ENCODE measurements at places on chromosomes 4 and X.
A peak's percentile ranks its signal among the peaks of the same experiment; 100 is the strongest.

GRCh38 chr4:142091691-142092182, 455.4 kb downstream of the IL15 start:
- DNase-seq: no peak
- H3K27me3 ChIP-seq: no peaks in the 10 kb centered on the region
- H3K4me1 ChIP-seq: peaks cover 4% of the 10 kb centered on the region
- peaks cover 33% of the 10 kb centered on the region for H3K36me3 ChIP-seq
- no peak overlapping the region for H3K27ac ChIP-seq
- H3K4me3 ChIP-seq: no peak overlapping the region

DNA sequence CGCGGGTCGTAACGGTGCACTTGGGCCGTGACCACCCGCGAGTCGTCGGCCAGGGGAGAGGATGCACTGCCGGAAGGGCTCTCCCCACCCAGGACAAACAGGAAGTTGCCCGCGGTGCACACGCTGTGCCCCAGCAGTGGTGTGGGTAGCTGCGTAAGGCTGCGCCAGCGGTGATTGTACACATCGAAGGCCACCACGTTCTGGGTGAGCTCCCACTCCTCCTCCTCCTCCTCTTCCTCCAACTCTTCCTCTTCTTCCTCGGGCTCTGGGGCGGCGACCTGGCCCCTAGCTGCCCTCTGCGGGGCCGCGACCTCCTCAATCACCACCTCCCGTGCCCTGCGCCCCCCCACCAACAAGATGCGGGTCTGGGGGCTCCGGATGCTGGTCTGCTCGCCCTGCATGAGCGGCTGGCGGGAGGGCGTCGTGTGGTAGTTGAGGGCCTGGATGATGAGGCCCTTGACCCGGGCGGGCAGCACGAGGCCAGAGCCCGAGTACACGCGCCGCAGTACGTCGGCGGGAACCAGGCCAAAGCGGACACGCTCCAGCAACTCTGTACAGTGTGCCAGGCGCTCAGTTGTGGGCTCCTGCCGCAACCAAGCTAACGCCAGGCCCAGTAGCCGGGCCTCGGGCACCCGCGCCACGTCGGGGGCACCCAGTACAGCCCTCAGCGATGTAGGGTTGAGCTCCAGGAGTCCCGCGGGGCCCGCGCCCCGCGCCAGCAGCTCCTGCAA, 1.4 kb downstream of the KLHL34 start:
- H3K27me3 ChIP-seq: peaks cover 8% of the 10 kb centered on the region
- DNase-seq: no peak
- no peaks in the 10 kb centered on the region for H3K36me3 ChIP-seq

DNA sequence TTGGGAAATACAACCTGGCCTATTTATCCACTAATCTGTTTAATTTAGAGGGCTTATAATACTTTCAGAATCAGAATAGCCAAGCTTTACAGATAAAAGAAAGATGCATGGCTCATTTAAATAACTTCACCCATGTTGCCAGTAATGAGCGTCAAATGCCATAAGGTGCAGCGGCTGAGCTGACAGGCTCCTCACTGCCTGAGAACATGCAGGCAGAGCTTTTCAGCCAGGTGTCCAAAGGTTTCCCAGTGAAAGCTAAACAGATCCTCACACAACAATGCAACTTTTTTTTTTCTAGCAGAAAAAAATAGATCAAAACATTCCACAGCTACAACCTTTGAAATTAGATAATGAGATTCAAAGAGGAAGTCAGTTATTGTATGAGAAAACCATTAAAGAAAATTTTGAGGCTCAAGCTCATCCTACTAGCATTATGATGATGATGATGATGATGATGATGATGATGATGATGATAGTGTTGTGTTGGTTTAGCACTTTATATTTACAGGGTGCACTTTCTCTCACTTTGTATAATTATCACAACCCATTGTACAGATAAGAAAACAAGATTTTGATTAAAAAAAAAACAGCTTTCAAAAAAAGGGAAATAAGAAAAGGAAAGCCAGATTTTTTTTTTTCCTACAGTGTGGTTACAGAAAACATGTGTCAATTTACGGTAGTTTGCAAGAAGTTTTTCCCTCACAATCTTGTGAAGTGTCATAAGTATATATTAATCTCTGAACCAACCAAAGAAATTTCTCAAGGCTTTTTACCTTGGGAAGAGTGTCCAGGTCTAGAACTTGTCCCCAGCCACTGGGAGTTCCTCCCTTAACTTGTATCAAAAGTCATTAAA, 12.2 kb upstream of the TNIP3 start:
- H3K27me3 ChIP-seq: peaks cover 38% of the 10 kb centered on the region
- peaks cover 16% of the 10 kb centered on the region for H3K36me3 ChIP-seq
- DNase-seq: no peak
- H3K4me1 ChIP-seq: peaks cover 37% of the 10 kb centered on the region
- H3K4me3 ChIP-seq: no peak overlapping the region

DNA sequence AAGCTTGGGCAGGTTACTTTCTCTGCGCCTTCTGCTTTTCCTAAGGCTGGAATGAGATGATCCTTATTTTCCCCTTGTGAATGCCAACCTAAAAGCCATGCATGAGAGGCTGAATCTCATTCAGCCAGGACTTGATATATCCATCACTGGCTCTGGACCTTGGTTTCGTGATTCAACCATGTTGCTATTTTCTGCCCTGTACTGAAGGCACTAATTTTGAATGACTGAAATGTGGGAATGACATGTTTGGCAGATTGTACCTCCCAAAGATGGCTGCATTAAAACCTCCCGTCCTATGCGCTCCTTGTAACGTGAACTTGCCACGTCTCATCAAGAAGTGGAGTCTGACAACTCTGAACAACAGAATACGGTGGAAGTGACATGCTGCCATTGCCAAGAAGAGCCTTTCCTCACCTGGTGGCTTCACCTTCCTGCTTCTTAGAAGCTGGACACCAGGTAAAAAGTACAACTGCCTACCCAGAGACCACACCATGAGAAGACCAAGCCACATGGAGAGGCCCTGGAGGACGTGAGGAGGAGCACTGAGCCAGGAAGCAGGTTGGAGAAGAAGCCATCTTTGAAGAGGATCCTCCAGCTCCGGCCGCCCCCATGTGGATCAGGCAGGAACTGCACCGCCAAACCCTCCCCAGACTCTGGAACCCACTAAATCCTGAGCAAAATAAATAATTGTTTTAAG, 174.5 kb downstream of the NSUN7 start:
- peak overlapping the region; percentile 21 for H3K27ac ChIP-seq
- peaks cover 4% of the 10 kb centered on the region for H3K4me1 ChIP-seq
- peak; percentile 59 for DNase-seq
- H3K36me3 ChIP-seq: no peaks in the 10 kb centered on the region
- peaks cover 13% of the 10 kb centered on the region for H3K27me3 ChIP-seq

DNA sequence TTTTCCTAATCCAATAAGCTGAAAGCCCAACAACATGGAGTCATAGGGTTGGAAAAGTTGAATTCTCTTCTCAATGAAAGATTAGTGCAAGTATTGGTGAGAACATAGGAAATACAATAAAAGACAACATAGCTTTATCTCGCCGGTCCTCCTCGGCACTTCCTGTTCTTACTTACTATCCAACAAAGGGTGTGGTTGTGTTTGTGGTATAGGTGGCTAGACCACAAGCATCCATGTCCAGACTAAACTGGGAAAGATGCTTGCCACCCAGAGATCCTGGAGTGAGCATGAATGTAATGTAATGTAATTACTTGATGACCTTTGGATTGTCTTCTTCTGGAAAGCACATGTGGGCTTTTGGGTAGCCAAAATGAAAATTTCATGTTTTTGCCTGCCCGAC, 223.8 kb downstream of the CPE start:
- no peaks in the 10 kb centered on the region for H3K36me3 ChIP-seq
- no peak overlapping the region for H3K4me3 ChIP-seq
- no peaks in the 10 kb centered on the region for H3K4me1 ChIP-seq
- H3K27ac ChIP-seq: no peak overlapping the region
- H3K27me3 ChIP-seq: peaks cover 3% of the 10 kb centered on the region

DNA sequence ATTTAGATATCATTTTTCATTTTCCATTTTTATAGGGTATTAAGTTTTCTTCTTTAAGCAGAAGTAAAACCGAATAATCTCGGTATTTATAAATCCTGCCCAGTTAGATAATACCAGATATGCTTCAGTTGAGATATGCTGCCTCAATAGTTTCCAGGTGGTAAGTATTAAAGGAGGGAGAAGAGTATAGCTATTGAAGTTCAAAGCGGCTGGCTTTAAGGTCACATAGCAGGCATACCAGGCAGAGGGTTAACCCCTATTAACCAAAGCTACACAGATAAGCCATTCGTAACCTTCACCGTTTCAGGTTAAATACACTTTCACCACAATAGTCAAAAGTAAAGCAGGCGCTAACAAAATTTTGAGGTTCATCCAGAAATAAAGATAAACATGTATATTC, 54.2 kb downstream of the EDNRA start:
- H3K27me3 ChIP-seq: peaks cover 12% of the 10 kb centered on the region
- H3K36me3 ChIP-seq: no peaks in the 10 kb centered on the region
- DNase-seq: no peak
- no peaks in the 10 kb centered on the region for H3K4me1 ChIP-seq
- H3K4me3 ChIP-seq: no peak overlapping the region

DNA sequence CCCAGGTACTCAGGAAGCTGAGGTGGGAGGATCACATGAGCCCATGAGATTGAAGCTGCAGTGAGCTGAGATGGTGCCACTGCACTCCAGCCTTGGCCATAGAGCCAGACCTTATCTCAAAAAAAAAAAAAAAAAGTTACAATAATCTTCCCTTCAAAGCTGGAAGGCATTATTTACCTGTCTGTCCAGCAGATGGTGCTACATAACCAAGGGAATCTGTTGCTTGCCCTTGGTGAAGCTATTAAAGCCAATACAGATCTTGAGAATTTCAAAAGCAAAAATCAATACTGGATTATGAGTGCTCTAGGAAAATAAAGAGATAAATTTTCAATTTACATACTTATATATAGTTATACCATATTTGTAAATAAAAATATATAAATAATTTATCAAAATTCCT, 25.9 kb downstream of the PKD2 start:
- DNase-seq: no peak
- peaks cover 47% of the 10 kb centered on the region for H3K36me3 ChIP-seq
- H3K27ac ChIP-seq: no peak overlapping the region
- H3K4me3 ChIP-seq: no peak overlapping the region
- peaks cover 17% of the 10 kb centered on the region for H3K4me1 ChIP-seq

DNA sequence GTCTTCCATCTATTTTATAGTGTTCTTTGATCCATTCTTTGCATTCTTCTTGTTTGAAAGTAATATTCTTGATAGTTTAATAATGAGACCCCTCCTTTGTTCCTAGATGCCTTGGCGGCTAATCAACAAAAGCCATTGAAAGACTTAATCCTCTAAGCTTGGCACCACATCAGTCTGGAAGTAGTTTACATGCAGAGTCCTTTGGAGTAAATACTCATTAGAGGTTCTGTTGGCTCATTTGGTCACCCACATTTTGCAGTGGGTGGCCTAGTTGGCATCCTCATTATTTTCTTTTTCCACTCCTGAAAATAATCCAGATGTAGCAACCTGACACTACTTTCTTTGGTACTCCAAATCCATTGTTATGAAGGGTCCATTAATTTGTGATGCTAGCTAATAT, 64.5 kb downstream of the DKK2 start:
- no peak overlapping the region for H3K27ac ChIP-seq
- DNase-seq: no peak

GRCh38 chr4:48909697-48910096, 3.1 kb upstream of the OCIAD2 start:
- peaks cover 22% of the 10 kb centered on the region for H3K4me1 ChIP-seq
- H3K4me3 ChIP-seq: no peak overlapping the region
- peak overlapping the region; percentile 13 for H3K27ac ChIP-seq
- peaks cover 8% of the 10 kb centered on the region for H3K36me3 ChIP-seq
- peak; percentile 75 for DNase-seq

GRCh38 chrX:11431786-11432185, 138.6 kb downstream of the AMELX start:
- no peaks in the 10 kb centered on the region for H3K4me1 ChIP-seq
- no peak for DNase-seq
- no peaks in the 10 kb centered on the region for H3K36me3 ChIP-seq

GRCh38 chr4:83009529-83009928, 1.1 kb downstream of the LIN54 start:
- H3K4me1 ChIP-seq: peaks cover 47% of the 10 kb centered on the region
- no peak for DNase-seq
- peak overlapping the region; percentile 95 for H3K27ac ChIP-seq
- H3K36me3 ChIP-seq: peaks cover 12% of the 10 kb centered on the region

DNA sequence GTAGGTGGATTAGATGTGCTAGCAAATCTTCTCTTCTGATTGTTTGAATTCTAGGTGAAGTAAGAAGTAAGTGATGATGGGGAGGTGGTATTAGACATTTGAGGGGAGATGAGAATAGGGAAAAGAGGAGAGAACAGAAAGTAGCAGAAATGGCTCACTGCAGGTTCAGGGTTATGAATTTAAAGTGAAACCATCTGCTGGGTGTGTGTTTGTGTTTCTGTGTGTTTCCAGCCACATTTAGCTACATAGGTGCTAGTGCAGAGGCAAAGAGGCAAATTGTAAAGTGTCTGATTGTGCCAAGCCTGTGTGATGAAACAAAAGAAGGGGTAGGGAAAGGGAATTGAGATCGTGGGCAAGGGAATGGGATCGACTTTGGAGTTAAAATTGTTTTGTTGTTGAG, 50.6 kb downstream of the ZFX start:
- no peaks in the 10 kb centered on the region for H3K27me3 ChIP-seq
- H3K36me3 ChIP-seq: peaks cover 22% of the 10 kb centered on the region
- no peak for DNase-seq
- peaks cover 21% of the 10 kb centered on the region for H3K4me1 ChIP-seq

DNA sequence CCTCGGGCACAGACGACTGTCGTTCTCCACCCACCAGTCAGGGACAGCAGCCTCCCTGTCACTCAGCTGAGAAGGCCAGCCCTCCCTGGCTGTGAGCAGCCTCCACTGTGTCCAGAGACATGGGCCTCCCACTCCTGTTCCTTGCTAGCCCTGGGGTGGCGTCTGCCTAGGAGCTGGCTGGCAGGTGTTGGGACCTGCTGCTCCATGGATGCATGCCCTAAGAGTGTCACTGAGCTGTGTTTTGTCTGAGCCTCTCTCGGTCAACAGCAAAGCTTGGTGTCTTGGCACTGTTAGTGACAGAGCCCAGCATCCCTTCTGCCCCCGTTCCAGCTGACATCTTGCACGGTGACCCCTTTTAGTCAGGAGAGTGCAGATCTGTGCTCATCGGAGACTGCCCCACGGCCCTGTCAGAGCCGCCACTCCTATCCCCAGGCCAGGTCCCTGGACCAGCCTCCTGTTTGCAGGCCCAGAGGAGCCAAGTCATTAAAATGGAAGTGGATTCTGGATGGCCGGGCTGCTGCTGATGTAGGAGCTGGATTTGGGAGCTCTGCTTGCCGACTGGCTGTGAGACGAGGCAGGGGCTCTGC, 7.9 kb upstream of the MSANTD1 start:
- DNase-seq: no peak
- H3K27ac ChIP-seq: no peak overlapping the region
- peaks cover 9% of the 10 kb centered on the region for H3K36me3 ChIP-seq
- peaks cover 4% of the 10 kb centered on the region for H3K4me1 ChIP-seq
- H3K4me3 ChIP-seq: no peak overlapping the region

DNA sequence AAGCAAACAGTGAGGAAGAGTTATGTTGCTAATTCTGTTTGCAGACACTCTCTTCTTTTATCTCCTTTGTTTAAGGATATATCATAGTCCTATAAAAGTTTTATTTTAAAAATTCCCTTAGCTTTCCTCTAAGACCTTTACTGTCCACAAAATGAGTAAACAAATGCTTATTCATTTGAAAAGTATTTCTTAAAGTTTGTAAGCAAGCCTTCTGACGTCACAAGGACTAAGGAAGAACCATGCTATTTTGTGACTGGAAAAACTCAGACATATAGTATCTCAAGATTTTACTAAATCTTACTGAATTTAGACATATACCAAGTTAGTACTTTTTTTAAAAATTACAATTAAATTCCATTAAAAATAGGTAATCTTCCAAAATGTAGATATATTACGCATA, 5.2 kb upstream of the RBMXL3 start:
- H3K27ac ChIP-seq: no peak overlapping the region
- H3K4me1 ChIP-seq: no peaks in the 10 kb centered on the region
- H3K36me3 ChIP-seq: no peaks in the 10 kb centered on the region
- no peak overlapping the region for H3K4me3 ChIP-seq
- DNase-seq: no peak
- H3K27me3 ChIP-seq: no peaks in the 10 kb centered on the region
